ENCODE measurements at places on chromosomes 16 and 17.
A peak's percentile ranks its signal among the peaks of the same experiment; 100 is the strongest.

GRCh38 chr17:5870231-5870953 is 199.8 kb upstream of the WSCD1 start:
- DNase-seq, result no peak

DNA sequence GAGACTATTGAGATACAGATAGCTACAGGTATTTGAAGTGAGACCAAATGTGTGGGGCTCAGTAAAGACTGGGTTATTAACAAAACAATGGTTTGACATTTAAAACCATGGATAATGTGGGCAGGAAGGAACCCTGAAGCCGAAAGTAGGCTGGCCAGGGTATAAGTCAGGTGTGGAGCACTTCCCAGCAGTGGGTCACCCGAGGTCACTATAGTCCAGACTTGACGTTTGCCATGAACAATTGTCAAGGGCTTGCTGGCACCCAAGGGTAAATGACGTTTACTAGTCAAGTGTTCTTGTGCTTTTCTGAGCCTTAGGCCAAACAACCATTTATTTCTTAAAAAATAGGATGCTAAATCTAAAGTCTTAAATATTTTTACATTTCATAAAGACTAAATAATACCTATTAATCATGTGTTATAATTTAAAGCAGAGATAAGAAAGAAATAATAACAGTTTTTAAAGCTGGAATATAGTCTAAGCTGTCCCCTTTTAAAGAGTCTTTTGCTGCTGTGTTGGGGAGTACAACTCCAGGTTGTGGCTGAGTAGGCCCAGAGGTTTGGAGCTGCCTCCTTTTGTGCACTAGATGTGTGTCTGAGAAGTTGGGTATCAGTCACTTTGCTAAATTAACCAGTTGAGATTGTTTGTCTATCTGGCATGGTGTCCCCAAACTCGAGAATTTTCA is 15.7 kb downstream of the ALDH3A2 start:
- DNase-seq, result peak; percentile 53

GRCh38 chr17:6244796-6245195 is 174.6 kb downstream of the WSCD1 start:
- DNase-seq, result no peak

DNA sequence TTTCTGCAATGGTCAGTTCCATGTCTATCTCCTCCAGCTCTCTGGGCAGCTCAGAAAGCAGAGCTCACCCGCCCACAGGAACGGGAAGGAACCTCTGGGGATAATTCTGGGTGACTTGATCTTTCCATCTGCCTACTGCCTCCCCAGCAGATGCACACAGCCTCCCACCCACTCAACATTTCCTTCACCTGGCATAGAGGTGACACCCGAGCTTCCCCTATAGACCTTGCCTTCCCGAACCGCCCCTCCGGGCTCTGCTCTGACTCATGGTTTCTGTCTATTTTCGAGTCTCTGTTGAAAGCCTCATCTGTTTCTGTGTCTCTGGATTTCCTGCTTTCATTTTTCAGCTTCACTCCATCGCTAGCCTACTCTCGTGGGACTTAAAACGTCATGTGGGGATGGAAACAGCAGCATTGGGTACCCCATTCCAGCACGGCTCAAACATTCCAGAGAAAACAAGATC is 11.4 kb downstream of the GGA3 start:
- no peak for DNase-seq
